ENCODE measurements at places on chromosomes 4 and X.

DNA sequence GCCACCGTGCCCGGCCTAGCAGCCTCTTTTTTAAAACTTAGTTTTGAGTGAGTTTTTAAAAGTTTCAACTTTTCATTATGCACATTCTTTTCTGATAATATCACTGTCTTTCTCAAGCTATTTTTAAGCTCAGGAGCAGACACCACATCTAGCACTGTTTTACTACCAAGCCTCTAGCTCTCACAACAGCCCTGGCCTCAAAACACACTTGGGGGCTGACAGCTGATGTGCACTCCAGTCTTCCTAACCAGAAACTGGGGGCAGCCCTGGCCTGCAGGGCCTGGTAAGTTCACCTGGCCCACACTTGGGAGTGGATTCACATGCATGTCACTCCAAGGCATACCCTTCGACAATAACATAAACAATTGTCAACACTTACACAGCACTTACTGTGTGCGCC lies 34.0 kb downstream of the CENPU start:
- DNase-seq = no peak

- no peak for DNase-seq
Measured at GRCh38 chrX:139106069-139106468, 394.6 kb upstream of the FGF13 start.

- peak; percentile 18 for DNase-seq
Measured at GRCh38 chr4:143482840-143483239, 30.7 kb upstream of the SMARCA5 start.

- DNase-seq = no peak
Measured at GRCh38 chr4:48042979-48043461, 26.4 kb downstream of the NIPAL1 start.

- no peak for DNase-seq
Measured at GRCh38 chr4:128868758-128869157, 59.3 kb downstream of the JADE1 start.

DNA sequence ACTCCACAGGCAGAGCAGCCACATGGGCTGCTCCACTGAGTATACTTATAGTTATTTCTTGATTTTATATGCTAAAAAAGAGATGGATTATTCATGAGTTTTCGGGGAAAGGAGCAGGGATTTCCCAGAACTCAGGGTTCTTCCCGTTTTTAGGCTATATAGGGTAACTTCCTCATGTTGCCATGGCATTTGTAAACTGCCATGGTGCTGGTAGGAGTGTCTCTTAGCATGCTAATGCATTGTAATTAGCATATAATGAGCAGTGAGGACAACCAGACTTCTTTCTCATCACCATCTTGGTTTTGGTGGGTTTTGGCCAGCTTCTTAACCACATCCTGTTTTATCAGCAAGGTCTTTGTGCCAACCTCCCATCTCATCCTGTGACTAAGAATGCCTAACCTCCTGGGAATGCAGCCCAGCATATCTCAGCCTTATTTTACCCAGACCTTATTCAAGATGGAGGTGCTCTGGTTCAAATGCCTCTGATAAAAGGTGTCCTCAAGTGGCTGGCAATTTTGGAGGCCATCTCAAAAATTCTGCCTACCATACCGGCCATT lies 213.0 kb upstream of the VEGFC start:
- no peak for DNase-seq

DNA sequence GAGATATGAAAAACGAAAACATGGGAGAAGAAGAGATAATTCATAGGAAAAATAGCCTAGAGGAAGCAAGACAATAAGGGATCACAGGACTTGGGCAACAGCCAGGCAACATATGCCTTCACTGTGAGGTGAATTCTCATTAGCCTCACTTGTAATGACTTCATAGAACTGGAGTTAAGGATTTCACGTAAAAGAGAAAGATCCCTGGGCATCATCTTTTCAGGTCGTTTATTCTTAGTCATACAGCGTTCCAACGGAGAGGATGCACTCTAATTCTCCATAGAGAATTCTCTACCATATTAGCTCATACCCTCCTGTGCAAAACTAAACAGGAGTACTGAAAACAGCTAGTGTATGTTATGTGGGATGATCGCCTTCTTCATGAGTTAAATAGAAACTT lies 1.4 kb downstream of the PRKG2 start:
- DNase-seq = no peak

- no peak for DNase-seq
Measured at GRCh38 chr4:1862055-1862911, 6.3 kb upstream of the LETM1 start.

- DNase-seq = no peak
Measured at GRCh38 chr4:173282256-173282562, 51.9 kb downstream of the HMGB2 start.

GRCh38 chrX:46611658-46612362 lies 38.2 kb downstream of the CHST7 start:
- no peak for DNase-seq

GRCh38 chr4:89108091-89108490 lies 3.2 kb upstream of the TIGD2 start:
- DNase-seq = no peak

GRCh38 chrX:120795301-120795700 lies 80.4 kb downstream of the CT47B1 start:
- DNase-seq = no peak

DNA sequence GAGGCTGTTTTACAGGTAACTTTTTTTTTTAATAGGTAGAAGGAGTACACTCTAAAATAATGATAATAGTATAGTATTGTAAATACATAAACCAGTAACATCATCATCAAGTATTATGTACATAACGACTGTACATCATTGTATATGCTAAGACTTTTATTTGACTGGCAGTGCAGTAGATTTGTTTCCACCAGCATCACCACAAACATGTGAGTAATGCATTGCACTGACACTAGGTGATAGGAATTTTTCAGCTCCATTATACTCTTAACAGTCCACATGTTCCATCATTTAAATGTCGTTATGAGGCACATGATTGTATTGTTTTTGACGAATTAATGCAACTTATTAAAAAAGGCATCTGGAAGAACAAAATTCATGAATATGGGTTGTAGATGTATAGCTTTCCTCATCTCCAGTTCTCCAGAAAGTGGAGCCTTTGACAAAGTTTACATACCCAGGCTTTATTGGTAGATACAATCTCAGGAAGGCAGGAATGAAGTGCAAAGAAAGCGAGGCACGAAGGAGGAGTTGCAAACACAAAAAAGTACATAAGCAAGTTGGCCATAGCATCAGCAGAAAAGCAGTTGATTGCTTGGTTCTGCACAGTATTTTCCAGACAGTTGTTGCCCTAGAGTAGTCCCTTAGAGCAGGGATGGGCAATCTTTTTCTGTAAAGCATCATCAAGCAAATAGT lies 336.9 kb upstream of the NR3C2 start:
- no peak for DNase-seq

DNA sequence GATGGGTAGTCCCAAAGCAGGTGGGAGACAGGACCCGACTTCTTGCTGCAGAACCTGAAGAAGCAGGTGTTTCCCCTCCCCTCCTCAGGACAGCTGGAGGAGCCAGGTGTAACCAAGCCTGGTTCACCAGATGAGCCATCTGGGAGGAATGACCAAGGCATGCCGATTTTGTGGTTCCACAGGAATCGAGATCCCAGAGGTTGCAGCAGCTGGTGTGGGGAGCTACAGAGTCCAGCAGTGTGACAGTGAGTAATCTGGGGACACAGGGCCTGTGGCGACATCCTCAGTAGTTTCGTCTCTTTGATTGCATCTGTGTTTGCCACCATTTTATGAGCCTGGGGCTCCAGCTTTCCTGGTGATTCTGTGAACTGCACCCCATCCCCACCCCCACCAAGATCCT lies 2.6 kb upstream of the NDP start:
- DNase-seq = peak; percentile 28

DNA sequence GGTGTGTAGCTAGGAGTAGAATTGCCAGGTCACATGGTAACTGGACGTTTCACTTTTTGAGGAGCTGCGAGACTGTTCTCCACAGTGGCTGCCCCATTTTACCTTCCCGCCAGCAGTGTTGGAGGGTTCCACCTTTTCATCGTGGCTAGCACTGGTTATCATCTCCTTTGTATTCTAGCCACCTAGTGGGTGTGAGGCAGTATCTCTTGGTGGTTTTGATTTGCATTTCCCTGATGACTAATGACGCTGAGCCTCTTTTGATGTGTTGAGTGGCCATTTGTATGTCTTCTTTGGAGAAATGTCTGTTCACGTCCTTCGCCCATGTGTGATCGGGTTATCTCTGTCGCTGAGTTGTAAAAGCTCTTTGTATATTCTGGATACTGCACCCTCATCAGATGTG lies 10.6 kb downstream of the ABCD1 start:
- DNase-seq = peak; percentile 85

DNA sequence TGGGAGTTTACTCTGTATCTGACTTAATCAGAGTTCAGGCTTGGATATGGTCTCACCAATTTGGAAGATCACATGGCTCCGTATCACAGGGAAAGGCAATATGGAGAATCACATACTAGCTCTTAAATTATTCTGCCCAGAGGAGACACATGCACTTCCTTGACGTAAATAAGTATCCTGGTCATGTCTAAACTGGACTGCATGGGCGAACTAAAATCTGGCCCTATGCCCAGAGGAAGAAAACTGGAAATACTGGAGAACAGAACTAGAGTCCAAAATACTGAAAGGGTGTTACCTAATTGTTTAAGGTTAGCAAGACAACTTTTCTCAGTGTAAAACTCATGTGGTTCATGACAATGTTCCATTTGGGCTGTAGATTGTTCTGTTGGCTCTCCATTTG lies 832.3 kb downstream of the RAB28 start:
- DNase-seq = no peak

DNA sequence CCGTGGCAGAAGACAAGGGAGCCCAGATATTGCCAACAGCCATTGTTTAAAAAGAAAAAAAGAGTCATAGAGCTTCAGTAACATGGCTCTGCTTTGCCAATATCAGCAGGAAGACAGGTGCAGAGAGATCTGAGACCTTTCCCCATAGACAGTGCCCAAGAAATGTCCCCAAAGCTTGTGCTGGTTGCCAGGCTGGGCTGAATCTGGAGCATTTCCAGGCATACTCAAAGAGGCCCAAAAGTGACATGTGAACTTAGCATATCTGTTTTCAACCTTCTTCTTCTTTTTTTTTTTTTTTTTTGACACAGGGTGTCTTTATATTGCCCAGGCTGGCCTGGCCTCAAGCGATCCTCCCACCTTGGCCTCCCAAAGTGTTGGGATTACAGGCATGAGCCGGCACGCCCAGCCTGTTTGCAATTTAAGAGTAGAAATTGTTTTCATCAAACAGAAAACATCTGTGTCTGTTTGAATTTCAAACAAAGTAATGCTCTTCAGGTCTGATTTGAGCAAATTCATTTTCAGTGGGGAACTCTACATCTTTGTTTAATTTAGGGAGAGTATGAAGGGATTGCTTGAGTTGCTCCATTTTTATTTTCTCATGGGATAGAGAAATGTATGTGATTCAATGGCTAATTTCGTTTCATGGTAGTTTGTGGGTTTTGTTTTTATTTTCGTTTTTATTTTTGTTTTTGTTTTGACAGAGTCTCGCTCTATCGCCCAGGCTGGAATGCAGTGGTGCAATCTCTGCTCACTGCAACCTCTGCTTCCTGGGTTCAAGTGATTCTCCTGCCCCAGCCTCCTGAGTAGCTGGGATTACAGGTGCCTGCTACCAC lies 56.6 kb upstream of the RBM47 start:
- no peak for DNase-seq

DNA sequence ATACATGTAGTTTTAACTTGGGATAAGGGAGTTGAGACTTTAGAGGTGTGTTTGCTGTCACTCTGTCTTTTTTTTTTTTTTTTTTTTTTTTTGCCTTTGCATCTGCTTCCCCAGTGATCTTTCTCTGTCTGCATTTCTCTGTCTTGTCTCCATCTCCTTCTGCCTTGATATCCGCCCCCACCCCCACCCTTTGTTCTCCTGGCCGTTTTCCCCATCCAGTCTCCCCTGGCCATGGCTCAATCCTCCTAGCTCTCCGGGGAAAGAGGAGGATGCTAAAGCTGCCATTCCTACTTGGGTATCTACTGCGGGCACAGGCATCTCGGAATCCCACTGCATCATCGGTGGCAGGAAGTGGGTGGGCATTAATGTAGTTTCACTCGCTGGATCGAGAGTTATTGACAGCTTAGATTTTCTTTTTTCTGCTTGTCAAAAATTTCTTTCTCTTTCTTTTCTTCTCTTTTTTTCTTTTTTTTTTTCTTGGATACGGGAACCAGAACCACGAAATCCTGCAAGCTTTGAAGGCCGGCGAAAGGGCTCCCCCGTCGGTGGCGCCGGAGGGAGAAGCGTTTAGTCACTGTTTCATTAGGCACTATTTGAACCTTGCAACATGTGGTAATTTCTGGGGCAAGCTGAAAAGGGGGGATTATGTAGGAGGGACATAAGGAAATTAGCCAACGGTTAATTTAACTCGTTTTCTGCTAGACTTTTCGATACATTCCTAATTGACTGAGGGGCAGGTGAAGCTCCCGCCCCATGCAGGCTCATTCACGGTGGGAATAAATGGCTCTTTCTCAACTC lies 8.2 kb downstream of the GSX2 start:
- no peak for DNase-seq

DNA sequence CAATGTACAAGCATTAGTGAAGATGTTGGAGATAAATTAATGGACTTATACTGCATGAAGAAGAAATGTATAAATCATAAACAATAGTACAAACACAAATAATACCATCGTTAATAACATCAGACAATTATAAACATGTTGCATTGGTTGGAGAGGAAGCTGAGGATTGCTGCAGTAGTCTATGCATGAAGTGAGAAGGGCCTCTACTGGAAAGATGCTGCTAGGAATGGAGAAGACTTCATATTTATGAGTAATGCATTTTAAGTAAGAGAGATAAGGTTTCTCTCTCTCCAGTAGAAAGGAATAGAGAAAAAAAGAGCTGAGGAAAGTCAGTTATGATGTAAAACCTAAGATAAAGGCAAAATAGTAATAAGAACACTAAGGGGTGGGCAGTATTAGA lies 247.8 kb downstream of the GRID2 start:
- no peak for DNase-seq

DNA sequence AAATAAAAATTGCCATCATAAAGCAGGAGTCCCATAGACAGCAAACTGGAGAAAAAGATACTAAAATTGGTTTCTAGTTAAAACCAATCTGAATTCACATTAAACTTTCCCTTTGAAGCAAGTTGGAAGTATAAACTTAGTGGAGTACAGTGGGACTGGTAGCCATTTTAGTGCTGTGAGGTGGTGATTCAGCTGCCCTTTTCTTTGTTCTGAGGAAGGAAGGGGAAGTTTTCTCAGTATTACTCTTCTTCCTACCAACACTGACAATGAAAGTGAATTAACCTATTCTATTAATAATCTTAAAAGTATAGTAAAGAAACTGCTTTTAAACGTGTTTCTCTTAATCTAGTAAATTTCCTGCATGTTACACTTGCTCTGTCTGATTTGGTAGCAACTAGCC lies 36.7 kb downstream of the SLC9A6 start:
- no peak for DNase-seq

GRCh38 chr4:152247271-152247975 lies 288.5 kb downstream of the FBXW7 start:
- DNase-seq = no peak

Data from SW480 (cell line).